ENCODE measurements at places on chromosomes 7 and 10.

DNA sequence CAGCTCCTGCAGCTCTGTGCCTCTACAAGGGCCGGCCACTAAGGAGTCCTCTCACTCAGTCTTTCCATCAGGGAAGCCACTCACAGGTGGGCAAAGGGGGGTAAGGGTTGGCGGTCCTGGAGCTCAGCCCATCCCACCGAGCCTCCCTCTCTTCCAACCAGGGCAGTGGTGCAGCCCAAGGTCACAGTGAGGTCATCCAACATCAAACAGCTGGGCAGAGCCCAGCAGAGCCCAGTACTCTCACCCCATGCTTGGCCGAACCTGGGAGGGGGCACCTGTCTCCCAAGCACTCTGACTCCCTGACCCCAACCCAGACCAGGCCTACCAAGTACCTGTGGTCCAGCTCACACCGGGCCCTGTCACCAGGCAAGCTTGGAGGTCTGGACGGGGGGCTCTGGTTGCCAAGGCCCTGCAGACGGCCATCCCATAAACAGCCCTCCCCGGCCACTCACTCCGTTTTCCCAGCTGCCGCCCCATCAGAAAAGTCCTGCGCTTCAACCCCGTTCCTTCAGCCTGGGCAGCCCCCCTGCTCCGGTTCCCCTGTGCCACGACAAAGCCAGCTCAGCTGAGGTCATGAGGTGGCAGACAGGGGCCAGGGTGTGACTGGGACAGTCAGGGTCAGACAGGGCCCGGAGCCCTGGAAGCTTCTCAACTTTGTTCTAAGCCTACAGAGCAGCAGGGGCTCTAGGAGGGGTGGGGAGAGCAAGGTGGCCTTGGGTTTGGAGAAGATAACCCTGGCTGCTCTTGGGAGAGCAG, 27.5 kb downstream of the PDGFA start:
- DNase-seq: no peak

- no peak for DNase-seq
Observed at GRCh38 chr10:2244471-2244870, 507.1 kb upstream of the ADARB2 start.

DNA sequence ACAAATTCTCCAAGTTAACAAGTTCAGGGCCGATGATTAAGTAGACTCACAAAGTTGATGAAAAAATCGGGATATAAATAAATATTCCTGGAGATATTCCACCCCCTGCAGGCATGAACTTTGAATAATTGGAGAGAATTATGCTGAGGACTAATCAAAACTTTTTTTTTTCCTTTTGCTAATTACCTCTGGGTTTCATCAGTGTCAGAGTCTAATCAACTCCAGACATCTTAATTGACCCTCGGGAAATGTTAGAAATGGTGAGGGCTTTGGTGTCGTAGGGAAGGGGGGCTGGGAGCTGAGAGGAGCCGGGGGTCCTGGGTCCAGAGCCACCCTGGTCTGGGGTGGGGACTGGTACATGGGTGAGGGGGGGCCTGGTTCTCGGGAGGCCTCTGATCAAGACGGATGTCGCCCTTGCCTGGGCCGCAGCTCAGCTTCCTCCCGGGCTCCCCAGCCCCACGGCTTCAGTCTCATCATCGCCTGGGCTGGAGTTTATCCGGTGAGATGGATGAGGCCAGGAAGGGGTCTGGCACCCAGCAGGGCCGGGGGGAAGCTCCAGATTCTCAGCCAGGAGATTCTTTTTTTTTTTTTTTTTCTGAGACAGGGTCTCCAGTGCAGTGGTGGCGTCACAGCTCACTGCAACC, 30.4 kb upstream of the ELFN1 start:
- DNase-seq: no peak

GRCh38 chr10:27241010-27241651, 534 bp upstream of the ACBD5 start:
- no peak for DNase-seq

All from T-helper 9 cell (primary cell).